Muscle of arm (tissue), 14 donors: ENCODE measurements at places on chromosomes 13 and 19. TPM values are rescaled to one million over a fixed set of nuclear protein-coding genes. Genes with fewer than 3 reads are reported as not detected.

DNA sequence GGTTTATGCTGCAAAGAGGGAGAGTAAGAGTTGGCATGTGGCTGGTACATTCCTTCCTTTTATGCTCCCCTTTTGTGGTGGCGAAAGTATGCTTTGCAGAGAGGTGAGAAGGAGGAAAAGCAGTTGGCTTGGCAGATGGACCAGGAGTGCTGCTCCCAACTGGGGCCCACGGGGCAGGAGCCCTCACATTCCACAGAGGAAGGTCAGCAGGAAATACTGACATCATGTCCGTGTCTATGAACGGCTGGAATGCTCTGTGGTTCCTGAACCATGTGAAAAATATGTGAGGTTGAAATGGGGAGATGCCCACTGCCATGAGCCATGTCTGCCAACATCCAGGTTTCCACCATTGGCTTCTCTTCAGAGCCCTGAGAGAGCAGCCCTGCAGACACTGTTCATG lies 33.3 kb upstream of the GAS6 start:
- DNase-seq = no peak

- DNase-seq = no peak
Observed at GRCh38 chr13:95267662-95268342, 33.4 kb downstream of the ABCC4 start.

GRCh38 chr19:17292301-17293074 lies 10.7 kb downstream of the ABHD8 start:
- peak; percentile 79 for DNase-seq

DNA sequence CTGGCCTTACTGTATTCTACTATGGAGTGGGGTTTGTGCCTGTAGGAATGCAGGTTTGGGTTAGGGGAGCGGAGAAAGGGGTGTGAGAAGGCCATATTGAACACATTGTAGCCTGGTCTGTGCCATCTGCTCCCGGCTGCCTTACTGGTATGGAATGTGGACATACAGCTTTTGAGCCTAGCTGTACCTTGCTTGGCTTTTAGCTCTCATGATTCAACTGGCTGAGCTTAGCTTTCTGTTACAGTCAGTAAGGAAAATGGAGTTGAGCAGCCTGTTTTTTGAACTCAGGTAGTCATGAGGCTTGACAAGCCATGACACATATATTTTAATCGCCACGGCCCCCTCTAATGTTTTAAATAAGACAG lies 41.6 kb downstream of the ARHGAP35 start:
- DNase-seq = no peak

CDK8 gene
- polyA plus RNA-seq = 31.7 TPM

DNA sequence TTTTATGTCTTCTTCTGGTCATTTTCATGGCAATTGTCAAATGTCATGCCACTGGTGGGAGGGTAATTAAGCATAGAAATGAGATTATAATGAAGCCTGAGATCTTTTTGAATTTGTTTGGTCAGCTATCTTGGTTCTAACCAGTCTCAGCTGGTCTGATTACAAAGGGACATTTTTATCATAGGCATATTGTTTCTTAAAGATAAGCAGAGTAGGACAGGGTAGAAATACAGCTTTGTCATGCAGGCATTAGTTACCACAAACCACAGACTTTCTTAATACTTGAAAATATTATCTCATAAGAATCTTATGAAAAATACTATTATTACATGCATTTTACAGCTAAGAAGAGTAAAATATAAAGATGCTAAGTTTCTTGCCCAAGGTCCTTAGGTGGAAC lies 1761.5 kb downstream of the PCDH9 start:
- no peak for DNase-seq

DAPK3 gene
- 58.6 TPM for polyA plus RNA-seq

C1QTNF9B gene
- 2.7 TPM for polyA plus RNA-seq

DNA sequence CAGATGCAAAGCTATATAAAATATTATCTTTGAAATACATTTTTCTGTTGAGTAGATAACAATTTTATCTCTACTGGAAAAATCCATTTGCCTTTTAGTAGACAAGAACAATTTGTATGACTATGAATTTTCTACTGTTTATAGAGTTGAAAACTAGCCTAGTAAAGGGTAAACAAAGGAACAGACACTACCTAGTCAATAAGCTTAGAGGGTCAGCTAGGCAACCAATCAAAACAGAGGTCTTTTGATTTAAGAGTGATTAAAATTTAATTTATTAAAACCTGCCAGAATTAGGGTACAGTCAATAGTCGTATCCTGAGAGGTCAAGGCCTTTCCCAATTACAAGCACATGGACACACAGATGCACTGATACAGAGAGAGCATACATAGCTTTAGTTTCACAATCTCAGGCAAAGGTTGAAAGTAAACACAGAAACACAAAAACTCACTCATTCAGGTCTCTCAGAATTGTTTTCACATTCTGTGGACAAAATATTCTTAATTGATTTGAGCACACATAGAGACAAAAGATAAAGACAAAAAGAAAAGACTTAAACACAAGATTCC lies 24.5 kb upstream of the GPC6 start:
- no peak for DNase-seq

AP3D1 gene
- polyA plus RNA-seq = 59.1 TPM
